ENCODE measurements at places on chromosomes 13 and 19.

DNA sequence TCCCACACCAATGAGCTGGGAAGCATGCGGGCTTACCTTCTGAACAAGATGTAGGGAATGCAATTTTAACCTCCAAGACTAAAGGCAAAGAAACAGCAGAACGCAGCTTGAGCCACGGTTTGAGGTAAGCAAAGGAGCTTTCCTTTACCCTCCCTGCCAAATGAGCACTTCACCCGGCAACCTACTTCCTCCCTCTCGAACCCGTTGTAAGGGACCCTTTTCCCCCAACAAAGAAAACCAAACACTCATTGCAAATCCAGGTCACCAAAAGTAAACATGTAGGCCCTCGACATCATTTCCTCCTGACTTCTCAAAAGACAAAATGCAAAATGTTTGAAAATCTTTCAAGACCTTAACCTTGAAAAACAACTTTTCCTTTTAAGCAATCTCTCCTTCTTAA lies 65.3 kb downstream of the ABCC4 start:
- no peak for DNase-seq

DNA sequence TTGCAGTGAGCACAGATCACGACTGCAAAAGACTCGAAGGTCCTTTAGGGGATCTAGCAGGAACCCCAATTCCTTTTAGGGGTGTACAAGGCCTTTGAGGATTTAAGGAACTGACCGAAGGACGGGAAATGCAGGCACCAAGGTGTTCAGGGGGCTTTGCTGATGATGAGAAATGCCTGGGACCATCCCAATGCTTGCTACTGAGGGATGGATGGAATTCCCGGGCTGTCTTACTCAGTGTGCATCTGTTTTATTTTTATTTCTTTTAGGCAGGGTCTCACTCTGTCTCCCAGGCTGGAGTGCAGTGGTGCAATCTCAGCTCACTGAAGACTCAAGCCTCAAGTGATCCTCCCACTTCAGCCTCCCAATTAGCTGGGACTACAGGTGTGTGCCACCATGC lies 11.3 kb downstream of the PRR22 start:
- no peak for DNase-seq

GRCh38 chr19:18205200-18205892 lies 1.5 kb upstream of the RAB3A start:
- DNase-seq: peak; percentile 77

- no peak for DNase-seq
Measured at GRCh38 chr19:6527893-6528543, 2.8 kb upstream of the TNFSF9 start.

GRCh38 chr13:79987323-79987722 lies 353.6 kb downstream of the SPRY2 start:
- no peak for DNase-seq

GRCh38 chr13:25673711-25674110 lies 301.9 kb downstream of the ATP8A2 start:
- DNase-seq: no peak

DNA sequence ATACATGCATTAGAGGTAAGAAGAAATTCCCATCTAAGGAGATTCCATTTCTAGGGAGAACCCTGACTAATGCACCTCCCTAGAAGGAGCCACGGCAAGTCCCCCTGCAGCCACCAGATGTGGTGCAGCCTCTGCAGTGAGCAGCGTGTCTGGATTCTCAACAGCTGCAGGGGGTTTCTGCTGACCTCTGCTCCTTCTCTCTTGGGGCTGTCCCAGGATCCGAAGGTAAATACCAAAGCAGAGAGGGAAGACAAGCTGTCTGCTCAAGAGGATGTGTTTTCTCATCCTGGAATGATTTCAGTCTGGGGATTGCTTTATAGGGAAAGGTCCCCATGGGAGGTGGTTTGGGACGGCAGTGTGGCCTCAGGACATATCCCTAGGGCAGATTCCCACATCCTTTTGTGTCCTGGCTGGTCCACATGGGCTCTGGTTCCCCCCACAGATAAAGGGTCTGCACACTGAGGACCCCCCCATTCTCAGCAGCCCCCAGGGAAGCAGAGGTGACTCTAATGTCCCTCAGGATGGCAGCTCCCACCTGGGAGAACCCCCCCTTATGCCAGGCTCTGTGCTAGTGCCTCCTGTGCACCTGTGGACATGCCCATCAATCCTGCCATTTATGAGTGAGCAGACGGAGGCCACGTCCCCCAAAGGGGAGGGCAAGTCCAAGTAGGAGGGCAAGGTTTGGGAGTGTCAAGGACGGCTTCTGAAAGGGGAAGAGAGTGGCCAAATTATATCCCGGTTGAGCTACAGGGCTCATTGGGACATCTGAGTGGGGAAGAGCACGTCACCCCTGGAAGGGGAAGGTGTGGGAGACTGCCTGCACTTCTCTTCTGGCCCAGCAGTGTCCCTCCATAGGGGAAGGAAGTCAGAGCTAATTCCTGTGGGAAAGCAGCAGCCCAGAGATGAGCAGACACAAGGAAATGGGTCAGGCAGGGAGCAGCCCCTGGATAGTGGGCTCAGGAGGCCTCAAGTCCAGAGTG lies 10.2 kb upstream of the OR10H5 start:
- no peak for DNase-seq

GRCh38 chr19:13959962-13960862 lies 7.9 kb downstream of the DCAF15 start:
- DNase-seq: no peak

- no peak for DNase-seq
Measured at GRCh38 chr13:84702174-84702573, 819.9 kb upstream of the SLITRK1 start.

- peak; percentile 7 for DNase-seq
Measured at GRCh38 chr13:45512098-45512496, 47.4 kb downstream of the COG3 start.

DNA sequence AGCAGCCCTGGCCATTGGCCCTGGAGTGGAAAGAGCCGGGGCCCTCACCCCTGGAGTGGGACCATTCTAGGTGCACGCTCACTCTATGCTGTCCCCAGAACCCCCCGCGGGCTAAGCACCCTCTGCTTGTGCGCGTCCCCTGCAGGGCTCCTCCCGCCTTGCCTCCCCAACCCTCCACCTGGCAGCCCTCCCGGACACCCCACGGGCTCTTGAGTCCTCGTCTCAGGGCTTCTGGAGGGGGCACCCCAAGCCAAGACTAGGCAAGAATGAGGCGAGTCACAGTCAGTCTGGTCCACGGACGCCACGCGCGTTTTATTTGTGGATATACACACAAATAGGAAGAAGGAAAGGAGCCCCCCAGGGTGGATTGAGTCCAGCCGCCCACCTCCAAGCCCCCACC lies 7.0 kb upstream of the TMEM161A start:
- no peak for DNase-seq

DNA sequence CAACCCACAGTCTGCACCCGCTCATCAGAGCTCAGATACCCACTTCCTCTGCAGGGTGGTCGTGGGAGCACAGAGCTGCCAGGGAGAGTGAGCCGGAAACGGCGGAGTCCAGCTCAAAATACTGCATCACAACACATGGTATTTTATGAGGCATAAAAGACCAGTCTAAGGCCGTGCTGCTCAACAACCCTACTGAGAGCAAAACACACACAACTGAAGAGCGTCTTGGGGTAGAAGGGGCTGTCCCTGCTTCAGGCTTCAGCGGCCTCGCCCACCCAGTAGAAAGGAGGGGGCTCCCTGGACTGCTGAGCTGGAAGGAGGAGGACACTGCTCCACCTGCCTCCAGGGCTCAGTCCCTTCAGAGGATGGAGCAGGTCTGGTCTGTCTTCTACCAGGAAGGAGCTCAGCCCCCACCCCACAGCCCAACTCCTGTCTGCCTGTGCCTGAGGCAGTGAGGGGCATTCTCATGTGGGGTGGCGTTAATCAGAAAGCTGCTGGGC lies 36.9 kb downstream of the NAXD start:
- no peak for DNase-seq

DNA sequence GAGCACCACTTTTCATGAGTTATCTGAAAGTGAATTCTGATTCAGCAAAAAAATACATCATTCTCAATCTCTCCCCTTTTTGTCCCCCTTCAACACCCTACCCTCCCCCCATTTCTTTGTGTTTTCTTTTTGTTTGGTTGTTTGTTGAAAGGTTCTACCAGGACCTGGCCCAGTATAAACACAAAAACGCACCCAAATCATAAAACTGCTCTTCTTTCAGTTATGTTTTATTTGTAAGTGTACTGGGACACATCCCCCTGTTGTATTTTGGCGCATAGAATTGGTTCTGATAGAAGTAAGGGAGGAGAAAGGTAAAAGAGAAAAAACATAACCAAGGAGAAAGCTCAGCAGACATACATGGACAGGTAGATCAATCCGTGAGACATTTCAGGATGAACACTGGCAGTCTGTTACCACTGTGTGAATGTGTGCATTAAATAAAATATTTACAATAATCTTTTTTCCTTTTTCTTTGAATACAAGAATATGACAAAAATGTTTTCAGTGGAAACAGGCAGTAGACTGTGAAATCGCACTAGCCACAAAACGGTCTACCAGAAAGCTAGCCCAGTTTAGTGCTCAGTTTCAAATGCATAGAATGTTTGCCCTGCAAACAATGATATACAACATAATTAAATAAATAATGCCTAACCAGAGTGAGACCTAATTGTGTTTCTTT lies 4.2 kb downstream of the POU4F1 start:
- no peak for DNase-seq

DNA sequence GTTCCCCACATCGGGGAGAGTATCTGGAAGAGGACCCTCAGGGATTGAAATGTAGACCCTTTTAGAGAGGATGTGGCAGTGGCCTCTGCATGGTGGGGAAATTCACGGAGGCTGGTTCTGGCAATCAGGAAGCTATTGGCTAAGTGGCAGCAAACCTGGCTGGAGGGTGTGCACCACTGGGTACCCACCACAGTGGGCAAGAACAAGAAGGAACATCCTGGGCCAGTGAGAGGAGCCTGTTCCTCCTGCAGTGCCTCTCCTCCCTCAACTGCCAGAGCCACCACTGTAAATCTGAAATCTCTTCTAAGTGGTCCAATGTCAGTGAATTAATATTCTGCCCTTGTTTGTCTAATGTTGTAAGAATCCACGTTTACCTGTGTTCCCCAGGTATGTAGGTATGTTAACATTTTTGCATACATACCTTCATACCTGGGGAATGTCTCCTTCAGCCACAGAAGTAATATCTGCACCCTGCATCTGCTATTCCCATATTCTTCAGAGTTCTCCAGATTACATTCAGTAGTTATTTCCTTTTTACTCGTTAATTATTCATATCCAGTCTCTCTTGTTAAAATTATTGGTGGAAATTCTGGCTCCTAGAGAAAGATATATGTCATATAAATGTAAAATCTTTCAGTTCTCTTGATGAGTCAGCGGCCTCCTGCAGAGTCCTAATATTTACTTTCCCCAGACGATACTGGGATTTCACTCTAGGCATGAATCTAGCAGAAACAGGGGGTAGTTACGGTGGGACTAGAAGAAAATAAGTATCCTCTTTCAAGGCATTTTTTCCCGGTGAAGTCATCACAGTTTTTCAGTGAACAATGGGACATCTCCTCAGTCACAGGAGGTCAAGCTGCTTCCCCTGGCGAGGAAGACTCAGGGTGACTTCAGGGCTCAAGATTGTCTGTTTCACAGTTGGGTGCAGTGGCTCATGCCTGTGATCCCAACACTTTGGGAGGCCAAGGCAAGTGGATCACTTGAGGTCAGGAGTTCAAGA lies 148.3 kb downstream of the MYO16 start:
- DNase-seq: peak; percentile 86

DNA sequence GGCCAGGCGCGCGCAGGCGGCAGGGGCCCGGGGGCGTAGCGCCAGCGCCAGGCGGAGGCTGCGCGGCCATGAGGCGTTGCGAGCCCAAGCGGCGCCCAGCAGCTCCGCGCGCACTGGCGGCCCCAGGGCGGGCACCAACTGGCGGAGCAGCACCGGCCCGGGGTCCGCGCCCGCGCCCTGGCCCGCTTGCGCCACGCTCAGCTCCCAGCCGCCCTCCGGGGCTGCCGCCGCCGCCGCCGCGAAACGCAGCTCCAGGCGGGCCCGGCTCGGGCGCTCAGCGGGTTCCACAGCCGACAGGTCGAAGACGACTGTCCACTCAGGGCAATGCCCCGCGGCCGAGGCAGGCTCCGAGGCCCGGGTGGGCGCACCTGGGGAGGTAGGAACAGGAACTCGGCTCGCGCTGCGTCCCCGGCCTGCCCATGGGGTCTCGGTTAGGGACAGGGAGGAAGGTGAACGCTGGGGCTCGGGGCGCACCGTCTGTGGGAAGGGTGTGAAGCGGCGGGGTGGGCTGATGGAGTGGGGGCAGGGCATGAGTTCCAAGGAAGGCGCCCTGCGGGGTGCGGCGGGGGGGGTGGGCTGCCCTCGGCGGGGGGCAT lies 26.8 kb downstream of the CERS1 start:
- DNase-seq: no peak

Measured in brain microvascular endothelial cell (primary cell).